Tracheal epithelial cell (primary cell): ENCODE measurements at places on chromosomes 5 and 9. TPM values are rescaled to one million over a fixed set of nuclear protein-coding genes. Genes with fewer than 3 reads are reported as not detected.

The SLC46A2 gene
- total RNA-seq = not detected in 2 replicates

The PMPCA gene
- 34.1 and 38.8 TPM in 2 replicates for total RNA-seq

The WDR38 gene
- not detected in 2 replicates for total RNA-seq

The TRIM14 gene
- 9.0 and 9.6 TPM in 2 replicates for total RNA-seq

The MEGF10 gene
- under 0.01 TPM in 2 replicates for total RNA-seq

The SCGB3A2 gene
- total RNA-seq = not detected in 2 replicates

The C5orf52 gene
- total RNA-seq = not detected in 2 replicates

The DIRAS2 gene
- total RNA-seq = 0.72 TPM in 1 of 2 replicates, not detected in the other
